H9 (cell line): ENCODE measurements at places on chromosomes 6 and 20.
A peak's percentile ranks its signal among the peaks of the same experiment; 100 is the strongest.

DNA sequence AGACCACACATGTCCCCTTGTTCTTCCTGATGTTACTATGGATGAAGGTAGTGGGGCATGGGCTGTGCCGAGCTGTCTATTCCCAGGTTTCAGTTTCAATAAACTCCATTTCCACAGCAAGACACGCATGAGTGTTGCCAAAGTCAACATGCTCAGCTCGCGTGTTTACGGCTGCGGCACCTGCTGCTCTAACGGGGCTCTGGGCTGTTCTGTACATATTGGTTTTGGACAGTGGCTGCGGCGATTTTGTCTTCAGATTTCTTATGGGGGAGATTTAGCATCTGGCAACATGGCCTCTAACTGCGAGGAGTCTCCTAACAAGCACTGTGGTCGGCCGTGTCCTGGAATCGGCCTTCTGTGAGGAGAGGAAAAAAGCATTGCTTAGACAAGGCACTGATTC lies 58.6 kb downstream of the TMEM242 start:
- DNase-seq: no peak

- DNase-seq: no peak
Observed at GRCh38 chr20:45409521-45410272, 1.6 kb downstream of the DBNDD2 start.

- peak; percentile 30 for DNase-seq
Observed at GRCh38 chr6:95723638-95724037, 146.3 kb downstream of the MANEA start.

GRCh38 chr6:40894962-40895799 lies 143.8 kb downstream of the UNC5CL start:
- DNase-seq: peak; percentile 87

GRCh38 chr20:13220904-13221297 lies at the start of gene ISM1:
Gene ISM1, plus strand, starts transcription at chr20:13221274. Its CDS starts 503 bp downstream, at chr20:13221777.
- DNase-seq: peak; percentile 41

GRCh38 chr20:11891776-11892545 lies 25.7 kb upstream of the BTBD3 start:
- peak; percentile 80 for DNase-seq

GRCh38 chr6:148893481-148893880 lies 146.7 kb downstream of the UST start:
- no peak for DNase-seq

DNA sequence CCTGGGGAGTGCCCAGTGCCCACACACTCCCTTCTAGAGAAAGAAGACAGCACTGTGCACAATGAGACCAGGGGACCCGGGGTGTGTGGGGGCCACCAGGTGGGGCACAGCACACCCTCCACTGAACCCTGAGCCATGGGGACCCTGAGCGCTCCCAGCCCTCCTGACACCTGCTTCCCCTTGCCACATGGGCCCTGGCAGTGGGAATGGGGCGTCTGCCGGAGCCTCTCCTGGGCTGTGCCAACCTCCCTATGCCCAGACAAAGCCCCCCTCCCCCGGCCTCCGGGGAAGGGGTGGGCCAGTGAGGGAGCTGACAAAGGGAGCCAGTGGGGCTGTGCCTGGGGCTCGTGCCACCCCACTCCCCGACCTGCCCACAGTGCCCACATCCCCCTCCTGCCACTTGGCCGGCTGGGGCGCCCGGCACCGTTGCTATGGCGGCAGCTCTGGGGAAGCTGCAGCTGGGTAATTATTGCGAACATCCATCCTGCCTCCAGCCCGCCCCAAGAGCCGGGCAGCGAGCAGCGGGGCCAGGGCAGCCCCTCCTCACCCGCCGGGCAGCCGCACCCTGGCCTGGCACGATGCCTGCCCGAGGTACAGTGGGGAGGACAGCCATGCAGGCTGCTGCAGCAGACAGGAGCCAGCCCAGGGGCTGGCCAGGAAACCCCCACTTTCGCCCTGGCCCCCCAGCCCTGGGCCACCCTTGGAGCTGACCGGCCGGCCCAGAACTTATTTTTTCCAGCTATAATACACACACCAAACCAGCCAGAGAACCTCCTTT lies 41.9 kb upstream of the NOL4L start:
- DNase-seq: no peak

DNA sequence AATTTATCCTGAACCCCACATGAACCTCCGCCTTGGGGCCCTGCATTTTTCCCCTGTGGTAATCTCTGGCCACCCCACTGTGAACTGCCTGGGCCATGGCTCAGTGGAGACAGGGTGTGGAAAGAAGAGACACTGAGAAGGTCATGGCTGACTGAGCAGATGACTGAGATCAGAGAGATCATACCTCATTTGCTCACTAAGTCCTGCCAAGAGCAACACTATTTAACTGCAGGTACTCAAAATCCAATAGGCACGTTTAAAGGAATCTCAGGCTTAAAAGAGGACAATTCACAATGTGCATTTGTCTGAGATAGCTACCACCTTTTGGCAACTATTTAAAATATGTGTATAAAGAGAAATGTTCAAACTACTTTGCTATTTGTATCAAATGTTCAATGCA lies 305.0 kb downstream of the GMDS start:
- DNase-seq: no peak

GRCh38 chr6:89888871-89889270 lies 5.4 kb upstream of the GJA10 start:
- DNase-seq: no peak

DNA sequence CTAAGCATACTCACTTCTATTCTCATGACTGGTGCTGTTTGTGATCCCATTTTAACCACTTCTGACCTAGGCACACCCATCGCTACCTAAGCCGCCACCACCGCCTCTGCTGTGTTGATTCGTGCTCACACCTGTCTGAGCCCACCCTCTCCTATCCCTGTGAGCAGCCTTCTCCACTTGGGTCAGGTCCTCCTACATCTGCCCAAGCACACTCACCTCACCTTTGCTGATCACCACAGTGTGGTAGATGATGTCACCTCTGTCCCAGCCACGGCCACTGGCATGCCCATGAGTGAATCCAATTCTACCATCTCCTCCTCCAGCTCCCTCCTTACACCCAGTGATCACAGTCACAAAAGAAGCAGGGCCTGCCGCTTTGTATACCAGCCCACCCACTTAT lies 20.8 kb downstream of the MUC22 start:
- no peak for DNase-seq

DNA sequence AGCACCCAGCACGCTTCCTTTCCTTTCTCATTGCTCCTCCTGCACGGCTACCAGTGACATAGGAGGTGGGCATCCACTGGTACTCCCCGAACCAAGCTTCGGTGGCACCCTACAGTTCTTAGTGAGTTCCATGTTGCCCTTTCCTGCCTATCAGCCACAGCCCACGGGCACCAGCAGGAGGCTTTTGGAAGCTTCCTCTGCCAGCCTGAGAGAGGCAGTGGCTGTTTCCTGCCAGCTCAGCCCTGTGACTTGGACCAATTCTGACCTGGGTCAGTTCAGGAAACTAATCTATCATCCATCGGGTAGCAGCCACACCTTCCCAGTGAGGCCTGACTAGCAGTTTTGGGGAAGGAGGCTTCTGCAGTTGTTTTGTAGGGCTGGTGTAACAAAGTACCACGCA lies 176.4 kb upstream of the UST start:
- DNase-seq: no peak

DNA sequence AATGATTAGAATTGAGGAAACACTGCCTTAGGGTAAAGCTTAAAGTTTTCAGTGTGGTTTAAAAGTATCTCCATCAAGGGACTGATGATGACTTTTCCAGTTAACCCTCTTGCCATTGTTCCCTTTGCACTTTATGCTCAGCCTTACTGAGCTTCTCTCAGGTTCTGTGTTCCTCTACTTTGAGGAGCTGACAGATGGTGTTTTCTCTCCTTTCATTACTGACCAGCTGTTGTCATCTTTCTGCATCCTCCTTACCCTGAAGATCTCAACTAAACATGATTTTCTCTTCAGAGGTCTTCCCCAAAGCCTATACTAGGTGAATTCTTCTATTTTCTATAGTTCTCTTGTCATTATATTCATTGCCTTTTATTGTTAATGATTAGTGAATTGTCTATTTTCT lies 475.6 kb upstream of the SYNCRIP start:
- no peak for DNase-seq

DNA sequence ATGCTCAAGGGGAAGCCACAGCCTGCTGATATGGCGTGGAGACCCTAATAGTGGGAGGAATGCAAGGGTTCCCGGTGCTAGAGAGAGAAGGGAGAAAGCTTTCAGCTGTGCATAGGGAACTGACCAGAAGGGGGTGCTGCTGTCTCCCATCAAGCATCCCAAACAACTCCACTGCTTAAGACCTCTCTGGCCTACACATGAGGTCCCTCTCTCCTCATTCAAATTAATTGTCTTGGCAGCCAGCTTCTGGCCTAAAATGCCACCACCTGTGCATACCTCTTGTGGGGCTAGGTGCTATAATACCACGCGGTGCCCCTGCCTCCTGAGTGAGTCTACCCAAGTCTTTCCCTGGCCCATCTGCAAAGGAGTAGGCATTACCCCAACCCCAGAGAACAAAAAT lies 14.5 kb downstream of the ADISSP start:
- DNase-seq: peak; percentile 81

DNA sequence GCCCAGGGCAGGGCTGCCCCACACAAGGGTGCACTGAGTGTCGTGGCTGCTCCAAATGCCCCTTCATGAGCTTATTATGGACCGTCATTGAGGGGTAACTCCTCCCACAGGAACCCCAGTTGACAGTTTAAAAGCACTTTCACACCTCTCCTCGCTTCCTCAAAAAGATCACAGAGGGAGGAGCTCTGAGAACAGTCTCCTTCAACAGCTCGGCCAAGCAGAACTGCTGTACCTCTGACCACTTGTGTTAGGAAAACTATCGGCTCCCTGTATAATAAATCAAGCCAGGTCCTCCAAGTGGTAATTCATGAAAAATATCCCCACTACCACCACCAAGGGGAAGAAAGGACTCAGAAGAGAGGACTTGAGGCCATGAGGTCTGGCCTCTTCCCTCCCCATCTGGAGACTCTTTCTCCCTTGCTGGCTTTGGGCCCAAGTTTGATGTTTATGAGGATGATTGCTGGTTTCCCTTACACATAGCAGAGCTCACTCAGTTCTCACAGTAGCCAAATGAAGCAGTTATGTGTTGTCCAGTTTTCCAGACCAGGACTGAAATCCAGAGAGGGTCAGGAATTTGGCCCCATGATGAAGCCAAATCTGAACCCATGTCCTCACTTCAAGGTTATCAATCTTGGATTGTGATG lies 8.7 kb downstream of the SNX21 start:
- DNase-seq: no peak

GRCh38 chr20:50634191-50634590 lies 57.2 kb downstream of the RIPOR3 start:
- no peak for DNase-seq

- DNase-seq: no peak
Observed at GRCh38 chr6:22470454-22471131, 98.8 kb upstream of the HDGFL1 start.

DNA sequence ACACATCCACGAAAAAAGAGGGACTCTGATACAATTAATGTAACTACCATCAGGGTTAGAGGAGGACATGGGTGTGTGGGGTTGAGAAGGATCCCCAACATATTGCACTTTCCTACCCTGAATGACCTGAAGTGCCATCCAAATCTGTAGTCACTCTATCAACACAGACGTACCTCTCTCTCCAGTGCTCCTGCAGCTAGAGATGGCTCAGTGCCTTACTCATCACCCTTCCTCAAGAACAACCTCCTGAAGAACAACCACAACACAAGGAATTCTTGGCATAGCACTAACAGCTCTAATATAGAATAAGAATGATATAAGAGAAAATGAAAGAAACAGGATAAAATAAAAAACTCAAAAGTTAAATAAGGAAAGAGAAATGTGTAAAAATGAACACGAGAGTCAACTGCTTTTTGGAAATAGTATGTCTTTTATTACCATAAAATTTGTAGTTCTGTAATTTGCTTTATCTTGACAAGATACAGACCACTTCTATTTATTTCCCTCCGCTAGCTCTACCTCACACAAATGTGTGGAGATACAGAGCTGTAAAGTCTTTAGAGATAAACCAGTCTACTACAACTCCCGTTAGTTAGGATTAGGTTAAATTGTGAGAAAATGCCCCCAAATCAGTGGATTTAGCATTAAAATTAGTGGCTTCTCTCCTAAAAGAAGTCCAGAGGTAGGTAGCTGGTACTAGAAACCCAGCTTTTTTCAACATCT lies 63.9 kb downstream of the REV3L start:
- DNase-seq: no peak

- no peak for DNase-seq
Observed at GRCh38 chr6:85464722-85465150, 14.9 kb downstream of the NT5E start.

GRCh38 chr6:166939345-166939744 lies 17.0 kb downstream of the RNASET2 start:
- no peak for DNase-seq

DNA sequence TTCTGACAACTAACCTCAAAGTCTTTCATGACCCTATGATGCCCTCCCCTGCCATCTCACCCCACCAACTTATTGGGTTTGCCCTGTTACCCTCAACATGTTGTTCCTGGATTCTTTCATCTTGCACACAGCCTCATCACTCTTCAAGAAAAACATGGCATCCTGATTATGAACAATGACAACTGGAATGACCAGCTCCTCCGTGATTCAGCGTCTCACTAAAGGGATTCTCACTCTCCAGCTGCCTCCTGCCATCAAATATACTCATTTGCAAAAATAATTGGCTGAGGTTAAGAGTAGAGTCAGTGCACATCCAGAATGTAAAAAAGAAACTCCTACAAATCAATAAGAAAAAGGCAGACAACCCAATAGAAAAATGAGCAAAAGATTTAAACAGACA lies 59.7 kb upstream of the MDGA1 start:
- DNase-seq: no peak

DNA sequence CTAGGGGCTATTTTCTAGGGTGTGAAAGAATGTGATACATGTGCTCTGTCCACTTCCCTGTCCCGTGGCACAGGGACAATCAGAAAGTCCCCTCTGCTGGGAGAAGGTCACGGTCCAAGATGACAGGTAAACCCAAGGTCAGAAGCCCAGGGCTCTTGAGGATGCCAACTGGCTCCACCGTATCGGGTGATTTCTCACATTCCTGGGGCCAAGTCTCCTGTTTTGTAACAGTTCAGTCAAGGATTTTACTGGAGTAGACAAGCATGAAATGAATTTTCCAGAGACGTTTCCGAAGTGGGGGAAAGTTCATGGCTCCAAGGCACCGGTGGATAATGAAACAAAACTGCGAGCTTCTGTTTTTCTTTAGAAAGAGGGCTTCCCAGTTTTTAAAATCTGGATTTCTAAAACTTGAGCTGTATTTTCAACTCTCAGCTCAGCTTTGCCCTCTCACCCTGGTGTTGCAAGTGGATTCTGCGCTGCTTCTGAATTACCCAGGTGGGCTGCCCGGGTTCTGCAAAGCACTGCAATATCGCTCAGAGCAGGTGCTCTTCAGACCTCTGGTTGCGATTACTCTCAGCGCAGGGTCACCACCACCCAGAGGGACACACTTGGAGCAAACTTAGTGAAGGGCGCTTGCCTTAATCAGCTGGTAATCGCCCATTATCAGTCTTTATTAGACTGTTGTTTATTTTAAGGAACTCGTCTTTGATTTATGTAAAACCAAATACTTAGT lies 64.4 kb upstream of the TMEM170B start:
- DNase-seq: no peak

- DNase-seq: no peak
Observed at GRCh38 chr20:38108438-38108985, 56.6 kb downstream of the TGM2 start.
